ENCODE measurements at places on chromosomes 2 and 18.

- DNase-seq = no peak
Observed at GRCh38 chr2:173119944-173120343, 44.3 kb downstream of the MAP3K20 start.

DNA sequence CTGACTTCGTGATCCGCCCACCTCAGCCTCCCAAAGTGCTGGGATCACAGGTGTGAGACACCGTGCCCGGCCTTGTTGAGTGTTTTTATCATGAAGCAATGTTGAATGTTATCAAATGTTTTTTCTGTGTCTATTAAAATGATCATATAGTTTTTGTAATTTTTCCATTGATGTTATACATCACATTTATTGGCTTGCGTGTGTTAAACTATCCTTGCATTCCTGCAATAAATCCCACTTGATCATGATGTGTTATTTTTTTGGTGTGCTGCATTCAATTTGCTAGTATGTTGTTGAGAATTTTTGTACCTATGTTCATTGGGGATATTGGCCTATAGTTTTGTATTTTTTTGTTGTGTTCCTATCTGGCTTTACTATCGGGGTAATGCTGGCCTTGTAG, 113.1 kb upstream of the PARD3B start:
- DNase-seq = no peak

DNA sequence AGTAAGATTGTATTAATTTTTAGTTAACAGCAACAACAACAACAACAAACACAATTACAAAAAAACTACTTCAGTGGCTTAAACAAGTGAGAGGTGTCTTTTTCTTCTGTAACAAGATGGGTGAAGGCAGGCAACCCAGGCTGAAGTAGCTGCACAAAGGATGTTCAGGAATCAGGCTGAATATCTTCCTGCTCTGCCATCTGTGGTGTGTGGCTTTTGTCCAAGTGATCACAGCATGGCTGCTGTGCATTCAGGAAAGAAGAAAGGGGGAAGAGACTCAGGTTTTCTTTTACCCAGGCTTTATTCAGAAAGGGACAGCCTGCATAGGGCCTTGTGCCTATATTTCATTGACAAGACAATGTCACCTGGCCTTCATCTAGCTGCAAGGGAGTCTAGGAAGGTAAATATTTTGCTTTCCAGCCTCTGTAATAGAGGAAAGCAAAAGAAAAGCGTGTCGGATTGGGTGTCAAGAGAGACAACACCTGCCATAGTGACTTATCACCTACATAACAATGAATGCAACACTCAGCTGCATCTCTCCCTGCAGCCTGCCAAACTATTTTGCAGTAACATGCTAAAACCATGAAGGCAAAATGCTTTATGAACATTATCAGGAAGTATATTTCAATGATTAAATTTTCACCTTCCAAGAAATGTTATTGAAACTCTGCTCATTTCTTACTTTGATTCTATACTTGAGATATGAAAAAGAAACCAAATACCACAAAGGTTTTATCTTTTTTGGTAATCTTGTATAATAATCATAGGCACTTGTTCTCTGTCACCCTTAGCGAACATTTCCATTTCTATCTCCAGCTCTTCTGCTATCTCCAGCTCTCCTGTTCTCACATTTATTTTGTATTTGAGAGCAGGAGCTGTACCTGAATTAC, 14.6 kb downstream of the G6PC2 start:
- DNase-seq = no peak

DNA sequence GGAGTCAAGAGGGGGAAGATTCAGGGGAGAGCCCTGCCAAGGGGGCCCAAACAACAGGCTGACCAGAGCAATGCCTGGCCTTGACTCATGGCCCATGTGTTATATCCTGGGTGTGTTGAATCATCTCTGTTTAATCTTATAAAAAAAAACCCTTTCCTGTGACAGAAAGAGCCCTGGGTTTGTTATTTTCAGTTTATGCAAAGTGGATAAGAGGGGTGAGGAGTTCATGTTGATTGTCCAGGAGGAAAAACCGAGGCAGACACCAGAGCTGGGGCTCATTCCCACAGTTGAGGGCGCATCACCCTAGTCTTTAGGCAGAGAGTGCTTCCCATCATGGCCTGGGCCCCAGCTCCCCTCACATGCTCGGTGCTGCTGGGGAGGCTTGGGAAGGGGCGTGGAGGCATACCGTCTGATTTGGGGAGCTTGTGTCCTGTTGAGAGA, 30.9 kb upstream of the IL37 start:
- no peak for DNase-seq

- DNase-seq = no peak
Observed at GRCh38 chr18:7697306-7697705, 130.2 kb downstream of the PTPRM start.

DNA sequence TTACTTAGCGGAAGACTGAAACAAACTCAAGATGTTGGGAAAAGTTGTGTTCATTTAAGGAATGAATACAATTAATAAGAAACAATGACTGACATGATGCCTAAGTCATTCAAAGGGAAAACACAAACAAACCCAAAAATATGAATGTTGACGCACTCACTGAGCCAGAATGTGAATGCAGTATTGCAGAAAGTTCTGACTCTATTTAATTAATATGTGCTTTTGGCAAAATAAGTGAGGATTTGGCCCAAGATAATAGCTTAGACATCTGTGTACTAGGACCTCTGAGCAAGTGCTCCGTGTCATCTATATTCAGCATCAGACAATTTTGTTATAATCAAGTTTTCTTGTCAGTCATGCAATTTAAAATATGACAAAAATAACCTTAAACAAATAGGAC, 1138.8 kb upstream of the NXPH2 start:
- DNase-seq = no peak

DNA sequence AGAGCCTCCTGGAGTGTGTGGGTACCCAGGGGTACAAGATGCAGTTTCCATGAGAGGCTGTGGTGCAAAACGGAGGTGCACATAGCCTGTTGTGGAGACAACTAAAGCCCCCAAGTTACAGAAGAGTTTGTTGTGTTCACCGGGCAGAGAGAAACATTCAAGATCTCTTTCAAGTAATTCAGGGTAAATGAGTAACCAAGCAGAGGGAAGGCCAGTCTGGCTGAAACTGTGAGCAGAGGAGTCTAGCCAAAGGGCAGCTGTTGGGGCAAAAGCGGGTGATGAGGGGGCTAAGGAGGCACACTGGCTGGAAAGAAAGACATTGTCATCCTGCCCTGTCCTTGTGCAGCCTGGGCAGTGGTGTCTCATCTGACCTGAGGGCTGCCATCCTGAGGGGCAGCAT, 52.0 kb downstream of the CXCR4 start:
- DNase-seq = no peak

- DNase-seq = no peak
Observed at GRCh38 chr2:69831354-69831905, 2.0 kb downstream of the GMCL1 start.

DNA sequence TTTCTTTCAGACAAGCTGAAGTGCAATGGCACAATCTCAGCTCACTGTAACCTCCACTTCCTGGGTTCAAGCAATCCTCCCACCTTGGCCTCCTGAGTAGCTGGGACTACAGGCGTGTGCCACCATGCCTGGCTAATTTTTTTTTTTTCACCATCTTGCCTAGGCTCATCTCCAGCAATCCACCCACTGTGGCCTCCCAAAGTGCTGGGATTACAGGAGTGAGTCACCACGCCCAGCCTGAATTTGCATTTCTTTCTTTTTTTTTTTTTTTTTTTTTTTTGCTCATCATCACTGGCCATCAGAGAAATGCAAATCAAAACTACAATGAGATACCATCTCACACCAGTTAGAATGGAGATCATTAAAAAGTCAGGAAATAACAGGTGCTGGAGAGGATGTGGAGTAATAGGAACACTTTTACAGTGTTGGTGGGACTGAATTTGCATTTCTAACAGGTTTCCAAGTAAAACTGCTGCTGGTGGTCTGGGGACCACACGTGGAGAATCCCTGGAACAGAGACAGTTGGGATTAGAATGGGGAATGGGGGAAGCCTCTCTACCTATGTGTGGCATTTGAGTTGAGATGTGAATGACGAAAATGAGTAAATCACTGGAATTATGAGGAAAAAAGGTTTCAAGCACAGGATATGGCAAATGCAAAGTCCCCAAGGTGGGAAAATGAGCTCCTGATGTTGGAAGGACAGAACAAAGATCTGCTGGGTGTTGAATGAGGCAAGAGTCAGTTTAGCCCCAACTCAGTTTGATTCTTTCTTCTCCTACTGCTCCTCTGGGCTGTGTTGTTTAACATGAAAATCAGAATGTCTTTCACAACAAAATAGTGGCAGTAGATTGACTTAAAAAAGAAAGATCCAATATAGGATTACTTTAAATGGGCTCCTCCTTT, 88.8 kb upstream of the MAP4K4 start:
- no peak for DNase-seq

GRCh38 chr2:28707592-28707991, 44.0 kb upstream of the PPP1CB start:
- no peak for DNase-seq

DNA sequence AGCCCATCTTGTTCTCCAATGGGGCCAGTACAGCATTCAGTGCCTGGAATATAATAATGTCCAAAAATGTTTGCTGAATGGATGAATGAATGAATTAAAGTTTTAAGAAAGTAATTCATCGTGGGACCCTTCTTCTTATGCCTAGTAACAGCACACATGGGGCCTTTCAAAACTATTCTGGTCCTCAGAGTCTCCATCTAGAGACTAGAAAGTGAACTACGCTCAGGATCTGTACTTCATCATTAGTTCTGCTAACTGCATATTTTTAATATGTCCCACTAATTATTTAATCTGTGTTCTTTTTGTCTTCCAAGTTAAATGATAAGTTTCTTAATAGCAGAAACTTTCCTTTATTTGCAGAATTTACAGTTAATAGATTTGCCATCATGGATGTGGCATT, 172.5 kb downstream of the SMAD2 start:
- no peak for DNase-seq

- no peak for DNase-seq
Observed at GRCh38 chr2:20524412-20525040, 77.7 kb downstream of the RHOB start.

DNA sequence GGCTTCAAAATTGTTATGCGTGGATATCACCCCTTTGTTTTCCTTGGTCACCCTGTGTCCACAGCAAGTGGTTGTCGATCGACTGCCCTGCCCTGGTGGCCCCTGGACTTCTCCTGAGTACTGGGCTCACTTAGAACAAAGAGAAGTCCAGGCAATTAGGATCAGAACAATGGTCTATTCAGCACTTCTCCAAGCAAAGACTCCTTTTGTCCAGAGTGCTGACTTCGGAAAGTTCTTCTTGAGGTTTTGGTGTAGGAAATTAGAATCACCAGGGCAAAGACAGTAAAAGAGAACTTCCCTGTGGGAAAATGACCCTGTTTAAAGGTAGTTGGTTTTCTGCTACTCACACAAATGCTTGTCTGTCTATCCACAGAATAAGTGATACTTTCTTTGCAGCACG, 173.9 kb downstream of the FHOD3 start:
- no peak for DNase-seq

DNA sequence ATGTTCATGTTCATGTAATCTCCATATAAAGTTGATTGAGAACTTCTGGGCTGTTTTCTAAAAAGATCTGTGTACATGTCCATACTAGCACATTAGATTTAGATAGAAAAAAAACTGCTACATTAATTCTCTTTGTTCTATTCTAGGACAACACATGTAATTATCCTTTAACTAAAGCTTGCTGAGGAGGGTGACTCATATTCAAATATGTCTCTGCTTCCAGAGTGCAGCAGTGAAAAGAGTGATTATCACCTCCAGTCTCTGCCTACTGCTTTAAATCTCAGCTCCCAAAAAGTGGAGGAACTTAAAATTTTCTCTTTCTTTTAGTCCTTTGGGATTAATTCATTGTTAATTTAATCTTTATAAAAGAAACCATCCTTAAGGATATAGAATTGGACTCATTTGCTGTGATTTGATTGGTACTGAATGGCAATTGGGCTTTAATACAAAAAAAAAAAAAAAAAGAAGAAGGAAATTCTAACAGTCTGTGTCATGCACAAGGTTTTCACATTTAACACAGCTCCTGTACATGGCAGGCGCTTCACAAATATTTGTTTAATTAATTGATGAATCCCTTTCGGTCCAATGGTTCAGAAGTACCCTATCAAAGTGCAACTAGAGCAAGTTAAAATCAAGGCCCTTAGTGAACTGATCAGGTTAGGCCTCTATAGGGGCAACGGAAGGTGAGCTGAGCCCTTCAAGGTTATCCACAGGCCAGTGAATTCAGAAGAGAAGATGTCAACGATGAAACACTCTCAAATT, 214.0 kb upstream of the KCNJ3 start:
- no peak for DNase-seq

GRCh38 chr2:168278424-168278888, 31.1 kb upstream of the STK39 start:
- no peak for DNase-seq

- DNase-seq = no peak
Observed at GRCh38 chr2:38720613-38721241, 30.4 kb downstream of the SRSF7 start.
